Hindlimb muscle (tissue), 1 donor: ENCODE measurements at places on chromosomes 7 and 10. TPM values are rescaled to one million over a fixed set of nuclear protein-coding genes. Genes with fewer than 3 reads are reported as not detected.

Gene OPALIN
- not detected for polyA plus RNA-seq

Gene CPSF4
- 38.0 TPM for polyA plus RNA-seq

Gene PYROXD2
- polyA plus RNA-seq: 27.4 TPM

Gene LDB1
- polyA plus RNA-seq: 82.7 TPM

- no peak for DNase-seq
Measured at GRCh38 chr7:49692516-49692915, 80.9 kb upstream of the VWC2 start.

GRCh38 chr7:144438759-144439158 lies 35.3 kb upstream of the NOBOX start:
- DNase-seq: no peak

DNA sequence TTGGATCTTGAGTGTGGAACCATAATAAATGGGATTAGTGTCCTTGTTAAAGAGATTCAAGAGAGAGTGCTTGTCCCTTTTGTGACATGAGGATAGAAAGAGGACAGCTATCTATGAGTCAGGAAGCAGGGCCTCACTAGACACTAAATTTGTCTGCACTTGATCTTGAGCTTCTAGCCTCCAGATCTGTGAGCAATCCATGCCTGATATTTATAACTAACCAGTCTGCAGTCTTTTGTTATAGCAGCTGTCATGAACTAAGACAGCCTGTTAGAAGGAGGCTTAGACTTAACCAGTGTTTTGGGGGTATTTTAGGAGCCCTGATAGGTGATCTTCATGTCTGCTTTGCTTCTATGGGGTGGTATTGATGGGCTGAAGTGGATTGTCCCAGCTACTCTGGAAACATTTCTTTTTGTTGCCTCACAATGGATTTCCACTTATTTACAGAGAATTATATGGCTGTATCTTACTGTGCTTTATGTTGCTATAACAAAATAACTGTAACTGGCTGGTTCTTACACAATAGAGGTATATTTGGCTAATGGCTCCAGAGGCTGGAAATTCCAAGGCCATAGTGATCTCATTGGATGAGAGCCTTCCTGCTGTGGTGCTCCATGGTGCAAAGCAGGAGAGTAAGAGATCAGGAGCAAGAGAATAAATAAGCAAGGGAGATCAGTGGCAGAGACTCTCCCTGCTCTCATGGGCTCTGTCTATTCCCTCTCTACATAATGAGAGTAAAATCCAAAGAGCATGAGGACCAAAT lies 23.4 kb upstream of the AKR1C3 start:
- no peak for DNase-seq

DNA sequence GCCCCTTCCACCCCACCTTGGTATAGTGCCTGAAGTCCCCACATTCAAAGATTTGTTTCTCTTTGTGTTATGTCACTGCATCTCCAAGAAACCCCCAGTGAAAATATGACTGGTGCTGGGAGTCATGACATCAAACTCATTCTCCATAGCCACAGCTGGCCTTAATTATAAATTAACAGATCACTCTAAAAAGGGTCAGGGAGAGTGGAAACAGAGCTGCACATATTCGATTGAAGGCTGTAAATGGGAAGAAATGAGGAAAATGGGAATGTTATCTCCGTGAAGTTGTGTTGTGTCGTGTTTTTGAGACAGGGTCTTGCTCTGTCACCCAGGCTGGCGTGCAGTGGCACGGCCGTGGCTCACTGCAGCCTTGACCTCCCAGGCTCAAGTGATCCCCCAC lies 24.2 kb upstream of the NUP42 start:
- no peak for DNase-seq

- no peak for DNase-seq
Measured at GRCh38 chr10:49114718-49115014, 656 bp downstream of the VSTM4 start.

DNA sequence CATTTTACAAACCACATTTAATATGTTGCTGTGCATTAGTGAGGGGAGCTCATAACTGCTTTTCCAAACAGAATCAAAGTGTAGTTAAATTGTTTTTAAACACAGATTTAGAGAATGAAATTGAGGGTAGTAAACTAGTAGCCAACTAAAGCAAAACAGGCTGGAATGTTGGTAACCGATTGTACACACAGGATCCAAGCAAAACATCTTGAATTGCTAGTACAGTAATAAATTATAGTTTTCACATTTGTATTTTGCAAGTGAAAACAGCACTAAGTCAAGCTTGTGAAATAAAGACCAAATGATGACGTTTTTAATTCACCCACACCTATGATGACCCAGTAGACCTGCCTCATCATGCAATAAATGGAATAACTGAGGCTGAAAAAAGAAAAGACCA lies 198.3 kb downstream of the HDAC9 start:
- DNase-seq: no peak

GRCh38 chr10:133031541-133032125 lies 56.1 kb upstream of the ADGRA1 start:
- no peak for DNase-seq
